ENCODE measurements at places on chromosomes 3 and 15. TPM values are rescaled to one million over a fixed set of nuclear protein-coding genes. Genes with fewer than 3 reads are reported as not detected.

- DNase-seq, result no peak
These were observed 66.6 kb downstream of the PDZRN3 start for GRCh38 chr3:73557986-73558726.

GRCh38 chr3:119346076-119346496, 51.9 kb downstream of the ARHGAP31 start:
- no peak for DNase-seq

DNA sequence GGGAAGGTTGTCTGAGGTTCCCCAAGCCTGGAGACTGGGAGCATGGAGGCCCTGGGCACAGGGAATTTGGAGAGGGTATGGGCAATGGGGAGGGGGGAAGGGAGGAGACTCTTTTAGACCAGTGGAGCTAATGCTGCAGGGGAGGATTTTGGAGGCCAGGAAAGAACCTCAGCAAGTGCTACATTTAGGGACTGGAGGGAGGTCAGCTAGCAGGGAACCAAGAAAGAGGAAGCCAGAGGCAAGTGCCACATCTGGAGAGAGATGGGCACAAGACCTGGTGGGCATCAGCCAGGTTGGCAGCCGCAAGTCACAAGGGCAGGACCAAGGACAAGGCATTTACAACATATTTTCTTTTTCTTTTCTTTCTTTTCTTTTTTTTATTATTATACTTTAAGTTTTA, 20.7 kb downstream of the PLEKHO2 start:
- no peak for DNase-seq

- peak; percentile 55 for DNase-seq
These were observed 160.1 kb upstream of the ATP10A start for GRCh38 chr15:26023231-26023630.

- no peak for DNase-seq
These were observed 160.2 kb downstream of the PDCD6IP start for GRCh38 chr3:33958661-33959060.

GRCh38 chr15:80660119-80660518, 35.0 kb upstream of the ABHD17C start:
- peak; percentile 54 for DNase-seq

GRCh38 chr15:41905036-41905793, 11.4 kb upstream of the SPTBN5 start:
- DNase-seq, result no peak

- DNase-seq, result peak; percentile 90
These were observed 72.1 kb upstream of the FNDC3B start for GRCh38 chr3:171967137-171967783.

GRCh38 chr3:21345382-21345976, 405.5 kb downstream of the ZNF385D start:
- DNase-seq, result no peak

- no peak for DNase-seq
These were observed 46.8 kb downstream of the ITGA11 start for GRCh38 chr15:68385240-68385561.

- peak; percentile 43 for DNase-seq
These were observed 98.8 kb downstream of the ZNF621 start for GRCh38 chr3:40623567-40623966.

DNA sequence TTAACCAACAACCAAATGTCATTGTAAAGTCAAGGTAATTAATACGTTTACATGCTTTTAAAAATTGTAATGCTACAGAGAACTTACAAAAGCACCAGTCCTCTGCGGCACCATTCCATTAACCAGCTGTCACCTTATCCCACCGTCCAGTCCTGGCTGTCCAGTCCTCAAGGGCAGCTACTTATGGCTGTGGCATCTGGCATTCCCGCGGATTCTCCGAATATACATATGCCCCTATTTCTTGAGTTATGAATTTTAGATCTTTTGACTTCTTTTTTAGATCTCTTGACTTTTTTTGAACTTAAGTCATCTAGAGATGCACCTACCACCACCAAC, 382 bp upstream of the POMGNT2 start:
- peak; percentile 9 for DNase-seq

- no peak for DNase-seq
These were observed 37.9 kb downstream of the GASK1A start for GRCh38 chr3:43017004-43017403.

GRCh38 chr3:123658118-123658851, 73.4 kb upstream of the HACD2 start:
- peak; percentile 84 for DNase-seq

- no peak for DNase-seq
These were observed 460.1 kb downstream of the SHQ1 start for GRCh38 chr3:72388117-72388516.

DNA sequence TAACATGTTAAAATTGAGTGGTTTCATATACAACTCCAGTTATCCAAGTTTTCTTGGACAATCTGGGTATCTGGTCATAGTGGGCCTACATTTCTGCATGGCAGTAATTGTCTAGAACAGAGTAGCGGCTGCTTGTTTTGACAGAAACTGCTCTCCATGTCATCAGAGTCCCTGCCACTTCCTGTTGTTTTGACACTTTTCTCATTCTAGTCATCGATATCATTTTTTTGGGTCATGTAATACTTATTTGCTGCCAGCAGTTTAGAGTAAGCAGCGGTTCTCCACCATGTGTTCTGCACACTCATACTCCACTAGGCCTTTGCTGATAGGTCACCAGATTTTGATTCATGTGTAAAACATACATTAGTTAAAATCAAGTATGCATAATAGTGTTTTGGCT, 81.5 kb downstream of the SLC25A26 start:
- DNase-seq, result no peak

DNA sequence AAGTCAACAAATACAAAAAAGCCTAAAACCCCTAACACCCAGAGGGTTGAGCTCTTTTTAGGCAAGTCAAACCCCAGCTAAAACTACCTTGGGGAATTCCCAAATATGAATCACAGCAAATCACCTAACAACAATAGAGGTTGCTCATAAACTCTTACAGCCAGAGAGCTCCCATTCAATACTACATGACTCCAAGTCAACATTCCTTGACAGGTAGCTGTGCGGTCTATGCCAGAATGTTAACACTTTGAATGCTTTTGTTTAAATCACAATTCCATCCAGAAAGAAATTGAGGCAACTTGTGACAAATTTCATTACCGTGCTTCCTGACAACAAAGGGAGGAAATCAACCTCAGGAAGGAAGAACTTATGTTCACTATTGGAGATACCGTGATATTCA, 7.5 kb upstream of the UACA start:
- peak; percentile 57 for DNase-seq

GRCh38 chr3:195823280-195823679, 11.6 kb upstream of the MUC4 start:
- peak; percentile 34 for DNase-seq

GRCh38 chr15:43370310-43370974, 401 bp downstream of the ZSCAN29 start:
- DNase-seq, result peak; percentile 39

- DNase-seq, result no peak
These were observed 391.3 kb downstream of the MAGI1 start for GRCh38 chr3:65647369-65647768.

- DNase-seq, result no peak
These were observed 166.6 kb downstream of the NR1D2 start for GRCh38 chr3:24111711-24112110.

GRCh38 chr3:172373912-172374311, 74.3 kb downstream of the GHSR start:
- DNase-seq, result no peak

DNA sequence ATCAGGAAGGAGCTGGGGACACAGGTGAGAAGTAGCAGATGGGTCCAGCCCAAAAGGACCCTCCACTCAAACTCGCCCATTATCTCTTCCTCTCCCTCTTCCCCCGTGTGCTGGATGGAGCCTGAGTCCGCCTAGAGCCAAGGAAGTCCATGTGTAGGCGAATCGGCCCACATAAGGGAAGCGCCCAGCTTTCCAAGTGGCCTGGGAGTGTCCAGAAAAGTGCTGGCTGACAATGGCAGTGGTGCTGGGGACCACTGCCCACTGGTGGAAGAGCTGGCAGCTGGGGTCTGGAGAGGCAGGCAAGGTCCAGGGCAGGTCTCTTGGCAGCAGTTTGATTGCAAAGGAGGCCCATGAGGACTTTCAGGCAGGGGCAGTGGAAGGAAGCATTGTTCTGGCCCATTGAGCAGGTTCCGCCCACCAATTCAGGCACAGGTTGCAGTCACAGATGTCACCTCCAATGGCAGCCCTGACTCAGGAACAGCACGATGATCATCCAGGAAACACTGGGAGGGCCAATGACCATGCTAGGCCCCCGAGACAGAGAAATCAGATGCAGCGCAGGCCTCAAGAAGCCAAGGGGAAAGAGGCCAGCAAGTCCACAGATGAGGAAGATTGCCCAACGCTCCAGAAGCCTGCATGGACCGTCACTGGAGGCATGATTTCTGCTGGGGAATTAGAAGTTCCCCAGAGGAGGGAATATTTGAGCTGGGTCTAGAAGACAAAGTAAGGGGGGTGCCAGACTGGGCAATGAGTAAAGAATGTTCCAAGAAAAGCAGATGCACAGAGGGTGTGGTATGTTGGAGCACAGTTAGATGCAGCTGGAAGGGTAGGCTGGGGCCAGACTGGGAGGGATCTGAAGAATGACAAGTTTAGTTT, 3.0 kb downstream of the MFGE8 start:
- no peak for DNase-seq

GRCh38 chr3:138082085-138082991, 33.1 kb downstream of the DZIP1L start:
- peak; percentile 98 for DNase-seq

Gene FBXO40
- total RNA-seq, result not detected

Gene PXYLP1
- total RNA-seq, result 14.5 TPM

Gene STRIT1
- not detected for total RNA-seq

Gene POLQ
- 11.7 TPM for total RNA-seq

Gene PLA2G4F
- not detected for total RNA-seq

Gene BLM
- 7.7 TPM for total RNA-seq

Gene GRAMD2A
- 0.44 TPM for total RNA-seq

Gene ADAMTS7
- 0.25 TPM for total RNA-seq

Gene B3GNT5
- 4.1 TPM for total RNA-seq

Gene GOLGA6B
- total RNA-seq, result not detected

Gene TNFAIP8L3
- total RNA-seq, result 1.3 TPM

All from M059J (cell line).